ENCODE measurements at places on chromosomes 6 and 20.

- no peak for DNase-seq
These were observed 3.6 kb downstream of the AVP start for GRCh38 chr20:3080939-3081388.

DNA sequence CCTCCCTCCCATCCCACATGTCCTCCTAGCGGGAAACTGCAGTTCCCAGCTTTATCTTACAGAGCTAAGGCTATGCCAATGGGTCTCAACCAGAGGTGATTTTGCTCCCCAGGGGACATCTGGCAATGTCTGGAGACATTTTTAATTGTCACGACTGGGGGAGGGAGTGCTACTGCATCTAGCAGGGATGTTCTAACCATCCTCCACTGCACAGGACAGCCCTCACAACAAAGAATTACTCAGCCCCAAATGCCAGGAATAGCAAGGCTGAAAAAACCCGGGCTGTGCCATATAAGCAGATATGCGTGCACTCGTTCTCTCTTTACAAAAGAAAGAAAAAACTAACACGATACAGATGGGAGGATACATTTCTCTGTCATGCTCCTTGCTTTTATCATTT, 8.5 kb downstream of the MRPS18A start:
- DNase-seq: no peak

DNA sequence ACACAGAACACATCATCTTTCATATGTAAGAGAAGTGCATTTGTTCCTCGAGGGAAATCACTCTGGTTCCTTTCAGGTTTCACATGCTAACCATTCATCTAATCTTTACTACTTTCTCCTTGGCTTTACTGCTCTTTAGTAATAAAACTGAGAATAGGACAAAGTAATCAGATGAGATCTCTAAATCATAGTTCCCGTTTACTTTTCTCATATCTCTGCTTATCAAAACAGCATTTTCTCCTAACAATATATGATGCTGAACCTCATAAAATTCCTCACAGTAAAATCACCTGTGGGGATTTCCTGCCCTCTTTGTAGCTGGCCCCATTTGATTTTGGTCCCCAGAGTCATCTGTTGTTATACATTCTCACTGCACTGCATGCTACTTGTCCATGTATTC, 100.2 kb downstream of the RALGAPA2 start:
- no peak for DNase-seq

- DNase-seq: no peak
These were observed 1.4 kb downstream of the RPS10 start for GRCh38 chr6:34424200-34425131.

GRCh38 chr6:133827766-133828165, 61.1 kb upstream of the TCF21 start:
- no peak for DNase-seq

- DNase-seq: no peak
These were observed 274.3 kb downstream of the QKI start for GRCh38 chr6:163688739-163689362.

DNA sequence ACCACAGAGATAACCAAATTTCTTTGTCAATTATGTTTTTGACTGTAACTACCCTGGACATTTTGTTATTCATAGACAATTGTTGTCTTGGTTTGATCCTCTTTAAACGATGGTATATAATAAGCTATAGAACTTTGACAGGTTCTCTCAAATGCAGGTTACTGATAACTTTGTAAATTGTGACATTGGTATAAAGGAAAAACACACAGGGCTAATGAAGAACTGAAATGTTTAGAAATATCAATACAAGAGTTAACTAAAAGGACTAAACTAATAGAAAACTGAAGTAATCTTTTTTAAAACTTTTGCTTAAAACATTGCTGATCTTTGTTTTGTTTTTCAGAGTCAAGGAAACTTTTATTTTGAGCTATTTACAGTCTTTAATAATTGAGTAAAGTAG, 124.8 kb downstream of the TPBG start:
- no peak for DNase-seq

- no peak for DNase-seq
These were observed 13.0 kb downstream of the GNAS-AS1 start for GRCh38 chr20:58837717-58838116.

GRCh38 chr6:51129043-51129442, 310.4 kb downstream of the TFAP2B start:
- no peak for DNase-seq

DNA sequence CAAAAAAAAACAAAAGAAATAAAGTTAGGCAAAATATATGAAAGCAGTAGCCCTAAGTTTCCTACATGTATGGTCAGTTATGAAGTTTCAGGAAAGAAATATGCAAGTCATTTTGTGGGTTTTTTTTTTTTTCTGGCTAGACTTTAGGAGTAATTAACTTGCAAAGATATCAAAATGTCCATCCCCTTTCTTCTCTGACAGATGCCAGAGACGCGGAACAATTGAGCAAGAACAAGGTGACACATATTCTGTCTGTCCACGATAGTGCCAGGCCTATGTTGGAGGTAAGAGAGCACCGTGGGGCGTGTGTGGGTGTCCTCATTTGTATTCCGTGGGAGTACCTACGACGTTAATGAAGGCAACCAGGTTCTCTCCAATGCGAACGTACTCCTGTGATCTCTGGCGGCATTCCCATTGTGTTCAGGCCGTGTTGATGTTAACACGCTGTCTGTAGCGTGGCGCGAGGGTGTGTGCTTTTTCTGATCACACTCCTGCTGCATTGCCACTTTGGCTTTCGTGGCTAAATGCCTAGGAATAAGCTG, 19.5 kb downstream of the DUSP22 start:
- DNase-seq: no peak

- no peak for DNase-seq
These were observed 475.3 kb upstream of the NRSN1 start for GRCh38 chr6:23650676-23651075.

DNA sequence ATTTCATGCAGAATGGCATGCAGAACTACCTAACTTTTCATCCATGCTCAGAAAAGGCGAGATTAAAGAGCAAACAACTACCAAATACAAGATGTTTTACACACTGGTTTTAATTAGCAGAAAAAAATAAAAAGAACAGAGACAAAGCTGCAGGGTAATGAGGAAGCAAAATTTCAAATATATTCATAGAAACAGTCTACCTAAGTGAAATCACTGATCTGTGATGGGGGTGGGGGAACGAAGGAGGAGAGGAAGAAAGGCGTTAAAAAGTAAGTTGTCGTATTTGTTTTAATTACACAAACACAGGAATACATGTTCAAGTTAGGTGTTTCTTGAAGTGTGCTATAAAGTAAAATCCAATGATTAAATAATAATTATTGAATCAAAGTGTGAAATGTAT, 42.1 kb downstream of the MAP3K7 start:
- DNase-seq: no peak

DNA sequence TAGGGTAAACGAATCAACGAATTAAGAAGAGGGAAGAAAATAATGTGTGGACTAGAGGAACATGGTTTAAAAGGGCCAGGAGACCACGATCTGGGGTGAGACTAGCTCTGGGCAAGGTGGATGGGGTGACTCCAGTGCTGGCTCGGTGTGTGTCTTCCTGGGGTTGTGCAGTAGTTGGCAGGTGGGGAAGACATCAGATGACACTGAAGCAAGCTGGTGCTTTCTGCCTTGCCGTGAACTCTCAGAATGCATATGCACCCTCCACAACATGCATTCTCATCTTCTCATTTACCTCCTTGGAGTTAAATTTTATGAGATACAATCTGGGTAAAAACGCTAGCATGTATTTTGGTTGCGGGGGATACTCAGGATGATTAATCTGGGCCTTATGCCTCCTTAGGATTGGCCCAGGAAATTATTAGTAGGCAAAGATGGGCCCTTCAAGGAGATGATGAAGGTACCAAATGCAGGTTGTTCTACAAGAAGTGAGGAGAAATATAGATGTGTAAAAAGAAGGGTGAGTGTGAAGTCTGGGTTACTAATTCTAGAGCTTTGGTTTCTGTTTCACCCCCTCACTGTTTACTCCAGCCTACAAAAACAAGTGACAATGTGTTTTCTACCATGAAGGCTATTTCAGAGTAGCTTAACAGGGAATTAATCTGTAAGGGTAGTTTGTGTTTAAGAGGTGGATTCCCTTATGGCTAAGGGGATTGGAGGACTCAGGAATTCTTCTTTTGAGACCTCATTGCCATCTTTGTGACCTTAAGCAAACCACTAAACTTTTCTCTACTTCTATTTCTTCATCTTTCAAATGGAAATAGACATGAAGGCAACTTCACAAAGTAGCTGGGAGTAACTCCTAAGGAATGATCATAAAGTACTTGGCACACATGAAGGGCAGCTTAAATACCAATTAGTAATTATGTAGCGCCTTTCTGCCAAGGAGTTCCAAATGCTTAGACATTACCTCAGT, 71.0 kb upstream of the SUPT3H start:
- no peak for DNase-seq

GRCh38 chr6:155212106-155212505, 51.7 kb upstream of the CLDN20 start:
- DNase-seq: no peak

GRCh38 chr6:44226368-44227147, 3.2 kb downstream of the SLC29A1 start:
- no peak for DNase-seq

DNA sequence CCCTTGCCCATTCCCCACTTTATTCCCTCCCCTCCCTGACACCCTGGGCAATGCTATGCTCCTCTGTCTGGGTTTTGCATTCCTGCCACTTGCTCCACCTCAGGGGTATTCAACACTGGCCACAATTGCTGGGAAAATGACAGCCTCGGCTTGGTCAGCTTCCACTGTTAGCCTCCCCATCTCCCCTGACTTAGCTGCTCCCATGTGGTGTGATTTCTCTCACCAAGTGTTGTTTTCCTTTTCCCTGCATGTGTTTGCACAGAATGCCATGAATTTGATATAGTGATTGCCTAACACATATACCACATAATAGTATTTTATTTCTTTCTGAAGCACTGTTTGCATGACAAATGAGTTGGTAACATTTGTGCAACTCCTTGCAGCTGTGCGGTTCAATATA, 1.4 kb upstream of the LEMD2 start:
- DNase-seq: no peak

GRCh38 chr20:51734876-51735720, 33.1 kb downstream of the ATP9A start:
- no peak for DNase-seq

Data from endothelial cell (in vitro differentiated cells).